ENCODE measurements at places on chromosomes 1 and 21.

DNA sequence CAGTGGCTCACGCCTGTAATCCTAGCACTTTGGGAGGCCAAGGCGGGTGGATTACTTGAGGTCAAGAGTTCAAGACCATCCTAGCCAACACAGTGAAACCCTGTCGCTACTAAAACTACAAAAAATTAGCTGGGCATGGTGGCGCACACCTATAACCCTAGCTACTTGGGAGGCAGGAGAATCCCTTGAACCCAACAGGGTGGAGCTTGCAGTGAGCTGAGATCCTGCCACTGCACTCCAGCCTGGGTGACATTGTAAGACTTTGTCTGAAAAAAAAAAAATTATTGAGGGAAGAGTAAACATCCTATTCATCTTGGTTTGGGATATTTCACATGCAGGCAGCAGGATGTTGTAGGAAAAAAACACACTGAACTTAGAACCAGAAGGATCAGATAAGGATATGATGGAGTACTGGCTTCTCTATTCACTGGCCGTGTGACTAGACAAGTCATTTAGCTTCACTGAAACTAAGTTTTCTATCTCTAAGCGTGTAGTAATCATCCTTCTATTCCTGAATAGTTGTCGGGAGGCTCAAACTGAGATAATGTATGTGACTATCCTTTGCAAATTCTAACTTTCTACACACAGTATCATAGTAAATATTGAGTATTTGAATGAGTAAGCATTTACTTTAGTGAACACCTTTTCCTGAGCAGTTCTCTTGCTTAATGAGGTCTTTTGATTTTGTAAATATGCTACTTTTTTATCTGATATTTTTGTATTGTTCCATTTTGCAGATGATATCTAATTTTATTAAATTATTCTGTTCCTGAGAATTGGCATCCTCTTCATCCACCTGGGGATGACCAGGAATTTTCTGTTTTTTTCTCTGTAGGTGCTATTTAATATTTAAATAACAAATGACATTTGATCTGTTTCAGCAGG lies 18.2 kb downstream of the CAP1 start:
- DNase-seq: no peak

GRCh38 chr1:1793481-1794244 lies 15.4 kb upstream of the NADK start:
- DNase-seq: no peak

DNA sequence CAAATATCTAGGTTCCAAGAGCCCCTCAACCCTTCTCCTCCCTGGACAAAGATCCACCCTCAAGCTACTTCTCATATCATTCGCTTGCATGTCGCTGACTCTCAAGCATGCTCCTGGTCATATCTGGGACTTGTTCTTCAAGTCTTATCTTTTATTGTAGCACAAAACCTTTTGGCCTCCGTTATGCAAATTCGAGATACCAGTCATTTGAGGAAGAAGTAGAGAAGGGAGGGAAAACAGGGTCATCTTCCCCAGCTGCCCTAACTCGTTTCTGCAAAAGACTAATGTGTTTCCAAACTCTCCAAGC lies 63.8 kb upstream of the ETS2 start:
- no peak for DNase-seq

- DNase-seq: no peak
Observed at GRCh38 chr1:14324248-14324630, 274.2 kb upstream of the KAZN start.

- no peak for DNase-seq
Observed at GRCh38 chr1:117696561-117696960, 90.7 kb downstream of the TENT5C start.

DNA sequence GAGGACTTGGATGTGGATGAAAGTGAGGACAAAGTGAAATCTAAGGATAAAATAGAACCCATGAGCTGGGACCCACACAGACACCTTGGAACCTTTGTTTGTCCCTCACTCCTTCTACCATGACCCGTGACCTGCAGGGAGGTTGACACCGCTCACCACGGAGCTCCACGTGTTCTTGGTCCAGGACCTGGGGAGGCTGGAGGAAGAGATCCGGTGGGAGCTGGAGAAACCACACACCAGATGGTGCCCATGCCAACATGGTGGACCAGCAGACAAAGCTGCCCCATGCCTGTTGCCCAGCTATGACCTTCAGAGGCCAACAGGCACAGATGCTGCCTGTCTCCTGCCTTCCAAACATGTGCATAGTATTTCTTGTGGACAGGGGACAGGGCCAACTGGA lies 721.9 kb downstream of the PTPRU start:
- DNase-seq: no peak

DNA sequence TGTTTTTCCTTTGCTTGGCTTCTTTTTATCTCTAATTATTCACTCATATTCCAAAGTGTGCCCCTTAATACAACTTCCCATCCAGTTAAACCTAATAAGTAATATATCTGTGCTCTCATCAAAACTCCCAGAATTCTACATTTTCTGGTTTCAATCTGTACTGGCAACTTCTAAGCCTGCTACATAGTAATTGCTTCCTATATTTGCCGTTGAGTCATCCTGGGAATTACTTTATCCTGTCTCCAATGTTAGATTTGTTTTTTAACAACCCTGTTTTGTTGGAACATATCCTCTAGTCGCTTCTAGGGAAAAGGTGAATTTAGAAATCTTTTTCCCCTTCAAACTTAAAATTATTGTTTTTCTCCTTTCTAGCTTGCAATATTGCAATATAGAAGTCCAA lies 620.5 kb upstream of the PKN2 start:
- no peak for DNase-seq

DNA sequence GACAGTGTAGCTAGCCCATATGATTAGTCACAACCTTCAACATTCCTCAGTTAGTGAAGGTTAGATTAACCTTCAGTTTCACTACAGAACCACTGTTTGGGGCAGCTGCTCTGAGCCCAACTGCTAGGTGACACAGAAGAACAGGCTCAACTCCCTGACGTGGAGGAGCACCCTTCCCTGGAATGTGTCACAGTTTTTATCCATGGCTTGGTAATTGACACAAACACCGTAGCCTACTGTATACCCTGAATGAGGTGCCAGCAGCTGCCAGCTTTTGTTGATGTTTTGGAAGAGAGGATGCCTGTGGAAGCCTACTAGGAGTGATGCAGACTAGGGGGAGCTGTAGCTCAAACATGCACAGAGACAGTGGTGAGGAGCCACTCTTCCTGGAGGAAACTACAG lies 56.6 kb upstream of the CR2 start:
- DNase-seq: no peak

- DNase-seq: no peak
Observed at GRCh38 chr1:203324105-203325025, 19.0 kb downstream of the BTG2 start.

DNA sequence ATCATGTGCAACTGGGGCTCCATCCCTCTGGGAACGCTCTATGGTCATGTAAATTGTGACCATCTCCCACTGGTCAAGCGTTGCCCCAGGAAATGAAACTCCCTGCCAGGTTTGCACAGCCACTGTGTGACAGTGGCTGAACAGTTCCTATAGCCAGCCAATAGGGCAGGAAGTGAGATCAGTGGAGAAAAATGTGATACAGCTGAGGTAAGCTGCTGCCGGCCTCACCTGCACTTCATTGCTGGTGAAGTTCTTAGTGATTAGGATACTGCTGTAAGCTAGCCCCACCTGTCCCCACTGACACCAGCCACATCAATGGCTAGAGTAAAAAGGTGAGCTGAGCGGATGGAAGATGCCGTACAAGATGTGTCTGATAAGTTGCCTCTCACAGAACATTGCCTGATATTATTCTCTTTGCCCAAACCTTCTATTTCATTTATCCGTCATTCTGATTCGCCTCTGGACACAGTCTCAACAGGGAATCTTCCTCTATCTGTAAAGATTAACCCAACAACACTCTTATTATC lies 38.4 kb upstream of the CDC42BPA start:
- no peak for DNase-seq

- no peak for DNase-seq
Observed at GRCh38 chr1:70403759-70404158, 7.3 kb upstream of the CTH start.

DNA sequence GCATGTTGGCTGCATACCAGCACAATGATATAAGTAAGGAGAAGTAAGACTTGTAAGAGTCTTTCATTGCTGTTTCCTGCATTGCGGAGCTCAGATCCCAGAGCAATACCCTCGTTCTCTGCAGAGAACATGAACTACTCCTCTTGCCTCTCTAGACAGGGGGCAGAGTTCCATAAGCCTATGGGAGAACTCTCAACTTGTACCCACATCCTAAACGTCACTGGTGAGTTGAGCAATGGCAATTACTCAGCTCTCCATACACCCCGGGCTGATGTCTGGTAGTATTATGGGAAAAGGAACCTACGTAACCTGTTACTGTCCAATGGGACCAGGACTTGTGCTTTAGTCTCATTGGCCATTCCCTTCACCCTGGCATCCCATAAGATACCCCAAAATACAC lies 27.3 kb upstream of the ZNF496 start:
- DNase-seq: no peak

DNA sequence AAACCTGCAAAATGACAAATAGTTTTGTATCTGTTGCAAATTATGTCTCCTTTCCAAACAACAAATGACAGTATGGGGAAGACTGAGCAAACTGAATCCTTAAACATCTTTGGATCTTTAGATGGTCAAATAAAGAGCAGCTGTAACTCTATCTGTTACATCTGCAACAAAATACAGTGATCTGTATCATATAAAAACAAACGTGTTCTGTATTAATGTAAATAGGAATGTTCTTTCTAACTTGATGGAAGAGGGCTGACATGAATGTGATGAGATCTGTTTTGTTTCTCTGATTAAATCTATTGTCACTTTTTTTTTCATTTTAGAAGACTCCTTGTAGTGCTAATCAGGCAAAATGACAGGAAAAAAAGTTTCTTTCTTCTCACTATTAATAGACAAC lies 159.5 kb downstream of the GPATCH2 start:
- DNase-seq: no peak

DNA sequence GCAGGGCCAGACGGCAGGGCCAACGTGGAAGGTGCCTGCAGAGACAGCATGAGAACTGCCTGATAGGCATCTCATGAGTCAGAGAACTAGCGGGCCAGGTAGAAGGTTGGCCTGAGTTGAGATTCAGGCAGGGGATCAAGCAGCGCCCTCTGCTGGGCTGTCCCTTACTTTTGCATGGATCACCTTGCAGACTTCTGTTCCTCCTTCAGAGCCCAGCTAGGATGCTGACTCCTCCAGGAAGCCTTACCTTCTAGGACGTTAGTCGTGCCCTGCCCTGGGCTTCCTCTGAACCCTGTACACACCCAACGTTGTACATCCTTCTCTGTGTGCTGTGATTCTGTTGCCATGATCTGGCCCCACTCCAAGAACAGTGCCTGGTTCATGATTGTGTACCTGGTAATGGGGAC lies 231.3 kb upstream of the VAMP3 start:
- DNase-seq: peak; percentile 21

DNA sequence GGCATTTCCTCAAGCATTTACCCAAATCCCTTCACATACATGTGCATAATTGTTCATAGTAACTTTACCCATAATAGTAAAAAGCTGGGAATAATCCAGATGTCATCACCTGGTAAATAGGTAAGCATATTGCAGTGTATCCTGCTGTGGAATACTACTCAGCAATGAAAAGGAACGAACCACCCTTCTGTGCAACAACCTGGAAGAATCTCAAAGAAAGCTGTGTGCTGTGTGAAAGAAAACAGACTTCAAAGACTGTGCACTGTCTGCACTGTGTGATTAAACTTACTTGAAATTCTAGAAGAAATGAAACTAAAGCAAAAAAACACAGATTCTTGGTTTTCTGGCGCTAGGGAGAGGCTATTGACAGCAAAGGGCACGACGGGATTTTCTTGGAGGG lies 13.5 kb downstream of the TFF2 start:
- DNase-seq: no peak

GRCh38 chr1:23616292-23616824 lies 57.1 kb upstream of the ID3 start:
- DNase-seq: no peak

DNA sequence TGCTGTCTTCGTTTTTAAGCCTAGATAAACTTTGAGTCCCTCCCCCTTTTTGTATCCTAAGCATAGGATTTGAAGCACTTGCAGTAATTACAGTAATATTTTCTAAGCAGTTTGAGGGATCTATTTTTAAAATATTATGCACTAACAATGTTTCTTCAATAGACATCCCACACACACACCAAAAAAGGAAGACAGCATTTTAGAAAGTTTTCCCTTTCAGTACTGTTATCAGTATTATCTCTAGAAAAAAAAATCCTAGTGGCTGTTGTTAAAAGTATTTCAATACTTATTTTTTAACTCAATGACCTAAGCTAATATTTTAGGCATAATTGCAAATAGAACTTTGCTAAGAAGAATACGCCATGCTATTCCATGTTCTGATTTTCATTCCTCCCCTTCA lies 15.1 kb downstream of the MCOLN3 start:
- no peak for DNase-seq

GRCh38 chr1:153978274-153978909 lies 918 bp upstream of the JTB start:
- no peak for DNase-seq

- DNase-seq: no peak
Observed at GRCh38 chr1:1050577-1051052, 23.5 kb downstream of the RNF223 start.

DNA sequence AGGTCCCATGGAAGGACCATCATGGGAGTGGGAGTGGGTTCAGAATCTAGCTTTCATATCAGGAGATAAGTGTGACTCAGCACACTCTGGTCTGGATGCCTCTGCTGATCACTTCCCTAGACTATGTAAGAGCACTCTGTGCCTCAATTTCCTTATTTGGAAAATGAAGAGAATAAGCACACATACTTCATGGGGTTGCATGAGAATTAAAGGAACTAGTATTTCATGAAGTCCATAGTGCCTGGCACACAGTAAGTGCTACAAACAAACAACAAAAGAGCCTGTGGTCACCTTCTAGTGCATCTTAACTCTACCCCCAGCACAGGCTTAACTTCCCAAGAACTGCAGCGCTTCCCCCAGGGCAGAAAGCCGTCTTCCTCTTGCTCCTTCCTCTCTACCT lies 9.6 kb upstream of the IL20 start:
- no peak for DNase-seq

DNA sequence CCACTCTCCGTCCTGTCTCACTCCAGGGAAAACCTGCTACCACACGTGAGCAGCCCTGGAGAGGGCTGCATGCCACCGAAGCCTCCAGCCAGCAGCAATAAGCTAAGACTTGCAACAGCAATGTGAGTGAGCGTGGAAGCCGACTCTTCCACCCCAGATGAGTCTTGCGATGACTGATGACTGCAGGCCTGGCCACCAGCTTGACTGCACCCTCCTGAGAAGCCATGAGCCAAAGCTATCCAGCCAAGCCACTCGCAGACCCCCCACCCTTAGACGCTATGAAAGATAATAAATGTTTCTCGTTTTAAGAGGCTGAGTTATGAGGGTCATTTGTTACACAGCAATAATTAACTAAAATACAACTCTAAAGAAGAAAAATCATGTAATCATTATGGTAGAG lies 118.6 kb upstream of the GALNT2 start:
- DNase-seq: no peak
